ENCODE measurements at places on chromosomes 1 and 21. TPM values are rescaled to one million over a fixed set of nuclear protein-coding genes. Genes with fewer than 3 reads are reported as not detected.

The CHD5 gene
- not detected for total RNA-seq

The C21orf58 gene
- 8.9 TPM for total RNA-seq

DNA sequence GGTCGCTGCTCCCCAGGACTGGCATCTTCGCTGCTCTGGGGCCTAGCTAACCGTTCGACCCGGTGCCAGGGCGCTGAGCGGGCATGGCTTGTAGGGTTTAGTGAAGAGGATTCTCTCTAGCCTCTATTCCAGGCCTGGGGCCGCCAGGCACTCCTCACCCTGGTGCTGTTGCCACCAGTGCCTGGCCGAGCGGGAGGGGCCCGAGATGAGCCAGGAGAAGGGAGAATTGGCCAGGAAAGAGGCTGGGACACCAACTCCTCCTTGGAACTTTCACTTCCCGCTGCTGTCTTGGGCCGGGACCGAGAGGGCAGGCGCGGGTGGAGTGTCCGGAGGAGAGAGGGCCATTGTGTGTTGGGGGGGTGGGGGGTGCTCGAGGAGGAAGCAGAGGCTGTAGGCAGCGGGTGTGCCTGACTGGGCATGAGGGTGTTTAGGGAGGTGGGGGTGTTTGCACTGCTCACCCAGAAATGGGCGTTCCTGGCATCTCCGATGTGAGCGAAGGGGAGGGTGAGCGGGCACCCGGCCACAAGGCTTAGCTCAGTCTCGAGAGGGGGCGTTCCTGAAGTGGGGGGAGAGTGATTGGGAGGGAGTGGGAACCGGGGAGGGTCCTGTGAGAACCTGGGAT lies 772 bp downstream of the ADAM15 start:
- peak; percentile 37 for DNase-seq

DNA sequence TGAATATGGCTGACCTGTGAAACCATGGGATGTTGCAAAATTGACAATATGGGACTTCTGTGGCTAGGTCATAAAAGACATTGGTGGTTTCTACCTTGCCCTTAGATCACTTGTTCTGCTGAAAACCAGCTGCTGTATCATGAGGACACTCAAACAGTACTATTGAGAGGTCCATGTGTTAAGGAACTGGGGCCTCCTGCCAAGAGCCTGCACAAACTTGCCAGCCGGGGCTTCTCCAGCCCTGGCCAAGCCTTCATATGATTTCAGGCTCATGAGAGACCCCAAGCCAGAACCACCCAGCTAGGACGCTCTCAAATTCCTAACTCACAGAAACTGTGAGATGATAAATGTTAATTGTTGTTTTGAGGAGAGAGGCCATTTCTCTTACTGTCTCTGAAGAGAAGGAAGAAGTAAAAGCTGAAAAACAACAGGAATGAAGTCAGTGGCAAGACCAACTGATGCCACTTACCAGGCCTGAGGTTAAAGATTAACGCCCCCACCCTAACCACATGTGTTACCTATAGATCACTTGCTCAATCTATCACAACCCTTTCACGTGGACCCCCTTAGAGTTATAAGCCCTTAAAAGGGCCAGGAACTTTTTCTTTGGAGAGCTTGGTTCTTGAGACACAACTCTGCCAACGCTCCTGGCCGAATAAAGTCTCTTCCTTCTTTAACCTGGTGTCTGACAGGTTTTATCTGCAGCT lies 3.9 kb upstream of the PITHD1 start:
- no peak for DNase-seq

DNA sequence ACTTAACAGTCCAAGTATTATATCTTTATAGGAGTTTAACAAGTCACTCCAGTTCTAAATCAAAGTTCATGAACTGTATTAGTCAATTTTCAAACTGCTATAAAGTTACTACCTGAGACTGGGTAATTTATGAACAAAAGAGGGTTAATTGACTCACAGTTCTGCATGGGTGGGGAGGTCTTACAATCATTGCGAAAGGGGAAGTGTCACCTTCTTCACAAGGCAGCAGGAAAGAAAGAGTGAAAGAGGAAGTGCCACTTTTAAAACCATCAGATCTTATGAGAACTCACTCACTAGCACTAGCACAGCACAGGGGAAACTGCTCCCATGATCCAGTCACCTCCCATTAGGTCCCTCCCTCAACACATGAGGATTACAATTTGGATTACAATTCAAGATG lies 70.0 kb downstream of the CLCA4 start:
- DNase-seq, result no peak

DNA sequence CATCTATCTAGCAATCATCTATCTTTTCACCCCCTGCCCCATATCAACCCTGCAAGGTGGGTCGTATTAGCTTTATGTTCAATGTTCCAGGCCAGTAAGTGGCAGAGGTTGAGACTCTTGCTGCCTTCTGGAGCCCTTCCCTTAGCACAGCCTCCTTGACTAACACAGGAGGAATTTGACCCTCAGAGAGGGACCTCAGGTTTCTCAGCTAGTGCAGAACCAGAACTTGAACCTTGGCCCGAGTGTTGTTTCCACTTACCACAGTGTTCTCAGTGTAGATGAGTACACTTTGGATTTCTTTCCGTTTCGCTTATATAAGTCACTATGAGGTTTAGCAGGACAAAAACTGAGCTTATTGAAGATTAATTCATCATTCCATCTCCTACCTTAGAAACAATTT lies 11.1 kb upstream of the ATF3 start:
- no peak for DNase-seq

GRCh38 chr1:67522001-67522441 lies 91.8 kb upstream of the SERBP1 start:
- DNase-seq, result no peak

DNA sequence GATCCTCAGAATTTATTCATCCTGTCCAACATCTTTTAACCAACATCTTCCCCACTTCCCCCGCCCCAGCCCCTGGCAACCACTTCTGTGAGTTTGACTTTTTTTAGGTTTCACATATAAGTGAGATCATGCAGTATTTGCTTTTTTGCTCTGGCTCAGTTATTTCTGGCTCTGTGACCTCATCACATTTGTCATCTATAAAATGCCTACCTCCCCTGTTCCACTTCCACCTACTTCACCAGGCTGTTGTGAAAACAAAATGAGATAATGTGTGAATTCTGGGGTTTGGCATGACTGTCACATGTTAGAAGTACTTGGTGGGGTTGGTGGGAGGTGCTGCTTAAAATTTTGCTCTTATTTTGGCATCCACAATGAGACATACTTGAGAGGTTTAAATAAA lies 18.4 kb downstream of the HHAT start:
- DNase-seq, result no peak

The KRTAP25-1 gene
- not detected for total RNA-seq

DNA sequence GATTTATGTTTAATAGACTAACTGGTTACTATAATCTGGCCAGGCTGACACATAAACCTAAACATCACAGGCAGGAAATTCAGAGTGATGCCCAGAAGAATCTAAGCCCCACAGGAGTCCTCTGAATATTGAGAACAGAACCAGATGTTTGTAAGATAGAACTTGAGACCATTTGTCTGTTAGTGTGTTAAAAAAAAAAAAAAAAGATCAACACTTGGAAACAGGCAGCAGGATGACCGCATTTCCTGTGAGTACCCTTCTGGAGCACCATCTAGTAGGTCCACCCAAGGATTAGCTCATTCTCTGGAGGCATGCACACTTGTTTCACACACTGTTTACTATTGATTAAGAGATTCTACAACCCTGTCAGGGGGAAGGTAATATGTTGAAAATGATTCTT lies 111.4 kb upstream of the VANGL1 start:
- peak; percentile 74 for DNase-seq

Measured in RPMI7951 (cell line).